Activated T-cell treated with anti-CD3 and anti-CD28 coated beads for 1 hour (primary cell): ENCODE measurements at places on chromosomes 11 and 22.

DNA sequence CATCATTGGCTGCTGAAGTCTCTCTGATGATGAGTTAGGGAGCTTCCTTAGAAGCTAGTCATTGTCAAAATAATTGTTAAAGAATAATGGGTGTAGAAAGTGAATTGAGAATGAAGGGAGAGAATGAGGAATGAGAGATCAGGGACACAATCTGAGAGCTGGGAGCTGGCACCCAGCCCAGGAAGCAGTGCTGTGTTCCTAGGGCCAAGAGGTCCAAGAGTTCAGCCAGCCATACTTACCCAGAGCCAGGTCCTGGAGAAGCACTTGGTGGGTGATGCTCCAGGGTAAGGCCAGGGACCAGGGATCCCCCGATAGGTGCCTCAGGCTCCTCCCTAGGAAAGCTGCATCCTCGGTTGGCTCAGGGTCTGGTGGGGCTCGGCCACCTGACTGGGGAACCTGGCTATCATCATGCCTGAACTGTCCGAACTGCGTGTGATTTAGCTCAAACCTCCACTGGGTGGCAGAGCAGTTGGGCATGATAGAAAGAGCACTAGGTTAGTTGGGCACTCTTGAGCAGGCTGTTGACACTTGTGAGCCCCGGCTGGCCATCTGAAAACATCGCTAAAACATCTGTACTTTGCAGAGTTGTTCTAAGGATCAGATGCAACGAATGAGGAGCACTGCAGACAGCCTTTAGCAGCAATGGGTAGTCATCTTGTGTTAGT lies 123.9 kb upstream of the NCAM1 start:
- DNase-seq = no peak

DNA sequence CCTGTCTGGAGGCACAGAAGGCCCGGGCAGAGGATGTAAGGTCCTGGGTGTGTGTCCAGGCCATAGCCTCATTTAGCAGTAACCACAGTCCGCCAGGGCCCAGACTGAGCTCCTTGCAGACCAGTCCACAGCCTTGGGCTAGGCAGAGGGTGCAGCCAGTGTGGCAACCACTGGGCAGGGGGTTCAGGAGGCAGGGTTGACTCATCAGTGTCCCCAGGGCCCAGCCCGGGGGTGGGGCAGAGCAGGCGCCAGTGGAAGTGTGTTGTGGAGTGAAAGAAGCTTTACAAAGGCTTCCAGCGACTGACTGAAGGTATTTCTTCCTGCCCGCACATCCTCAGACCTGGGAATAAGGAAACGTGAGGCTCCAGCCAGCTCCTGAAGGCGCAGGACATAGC lies 27.7 kb upstream of the WNT11 start:
- DNase-seq = no peak

- DNase-seq = no peak
Observed at GRCh38 chr11:117281159-117281558, 10.0 kb upstream of the BACE1-AS start.

DNA sequence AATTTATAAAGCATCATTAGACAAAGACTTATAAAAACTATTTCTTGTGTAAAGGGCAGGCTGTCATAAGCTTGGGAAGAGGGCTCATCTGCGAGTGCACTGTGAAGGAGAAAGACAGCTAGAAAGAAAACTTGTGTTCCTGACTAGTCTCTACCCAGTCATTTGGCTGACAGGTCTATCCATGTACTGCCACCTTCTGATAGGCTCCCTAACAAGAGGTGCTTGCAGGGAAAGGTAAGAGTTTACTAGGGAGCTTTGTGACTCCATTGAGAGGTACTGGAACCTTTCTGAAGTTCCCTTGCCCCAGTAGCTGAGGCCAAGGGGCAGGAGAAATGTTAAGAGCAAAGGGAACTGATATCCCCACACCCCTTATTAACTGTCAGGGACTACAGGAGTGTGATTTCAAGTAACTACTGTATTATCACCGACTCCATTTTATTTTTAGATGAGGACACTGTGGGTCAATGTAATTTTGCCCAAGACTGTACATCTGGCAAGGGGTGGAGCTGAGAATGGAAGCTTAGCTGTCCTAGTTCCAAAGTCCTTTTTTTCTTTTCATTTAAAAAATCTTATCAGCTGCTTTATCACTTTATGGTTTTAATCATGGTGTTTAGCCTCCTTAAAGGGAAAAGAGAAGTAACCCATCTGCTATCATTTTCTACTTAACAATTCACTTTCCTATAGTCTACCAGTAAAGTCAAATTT lies 129.4 kb downstream of the ARHGAP20 start:
- DNase-seq = no peak

GRCh38 chr11:18010121-18010670 lies 2.7 kb downstream of the SERGEF start:
- no peak for DNase-seq

GRCh38 chr11:134382257-134382656 lies 29.8 kb downstream of the B3GAT1 start:
- DNase-seq = no peak

- DNase-seq = no peak
Observed at GRCh38 chr11:55966391-55966790, 3.4 kb downstream of the OR10AG1 start.

DNA sequence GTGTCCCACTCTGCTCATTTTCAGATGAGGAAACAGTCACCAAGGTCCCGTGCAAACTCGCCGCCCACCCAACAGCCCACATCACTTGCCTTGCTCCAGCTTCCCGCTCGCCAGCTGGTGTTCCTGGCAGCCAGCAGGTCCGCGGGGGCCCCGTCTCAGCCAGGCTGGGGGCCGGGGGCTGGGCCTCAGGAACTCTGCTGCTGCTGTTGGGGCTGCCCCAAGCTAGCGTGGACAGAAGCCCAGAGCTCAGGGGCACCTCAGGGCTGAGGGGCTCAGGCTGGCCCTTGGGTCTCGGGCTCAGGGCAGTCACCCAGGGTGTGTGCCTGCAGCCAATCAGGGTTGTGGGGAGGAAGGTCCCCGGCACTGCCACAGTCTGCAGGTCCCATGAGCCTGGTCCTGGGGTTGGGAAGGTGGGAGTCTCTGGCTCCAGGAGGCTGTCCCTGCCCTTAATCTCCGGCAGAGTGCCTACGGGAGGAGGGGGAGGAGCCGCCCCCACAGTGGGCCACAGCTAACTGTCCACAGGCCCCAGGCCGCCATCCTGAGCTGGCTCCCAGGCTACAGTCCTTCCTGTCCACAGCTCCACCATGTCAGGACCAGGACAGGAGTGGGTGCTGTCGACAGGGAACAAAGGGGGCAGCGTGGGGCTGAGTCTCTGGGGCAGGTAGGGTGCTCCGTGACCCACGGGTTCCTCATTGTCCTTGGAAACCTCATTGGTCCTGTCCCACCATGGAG lies 65.2 kb downstream of the ARFGAP3 start:
- DNase-seq = no peak

GRCh38 chr22:23225724-23226496 lies 45.6 kb downstream of the BCR start:
- DNase-seq = no peak

DNA sequence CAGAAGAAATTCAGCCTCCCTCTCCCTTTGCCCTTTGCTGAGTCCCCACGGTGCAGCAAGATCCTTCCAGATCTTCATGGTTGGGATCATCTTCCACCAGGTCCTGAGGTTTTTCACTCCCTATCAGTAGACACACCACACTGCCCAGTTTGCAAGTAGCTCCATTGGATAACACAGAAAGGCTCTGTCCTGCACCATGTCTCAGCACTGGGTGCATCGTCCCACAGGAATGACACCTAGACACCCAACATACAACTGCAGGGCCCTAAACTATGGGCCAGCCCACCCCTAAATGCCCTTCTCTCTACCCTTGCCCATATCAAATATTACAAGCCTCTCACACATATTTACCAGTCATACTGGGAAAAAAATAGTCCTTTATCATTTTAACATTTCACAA lies 9.4 kb downstream of the KLHL22 start:
- no peak for DNase-seq

DNA sequence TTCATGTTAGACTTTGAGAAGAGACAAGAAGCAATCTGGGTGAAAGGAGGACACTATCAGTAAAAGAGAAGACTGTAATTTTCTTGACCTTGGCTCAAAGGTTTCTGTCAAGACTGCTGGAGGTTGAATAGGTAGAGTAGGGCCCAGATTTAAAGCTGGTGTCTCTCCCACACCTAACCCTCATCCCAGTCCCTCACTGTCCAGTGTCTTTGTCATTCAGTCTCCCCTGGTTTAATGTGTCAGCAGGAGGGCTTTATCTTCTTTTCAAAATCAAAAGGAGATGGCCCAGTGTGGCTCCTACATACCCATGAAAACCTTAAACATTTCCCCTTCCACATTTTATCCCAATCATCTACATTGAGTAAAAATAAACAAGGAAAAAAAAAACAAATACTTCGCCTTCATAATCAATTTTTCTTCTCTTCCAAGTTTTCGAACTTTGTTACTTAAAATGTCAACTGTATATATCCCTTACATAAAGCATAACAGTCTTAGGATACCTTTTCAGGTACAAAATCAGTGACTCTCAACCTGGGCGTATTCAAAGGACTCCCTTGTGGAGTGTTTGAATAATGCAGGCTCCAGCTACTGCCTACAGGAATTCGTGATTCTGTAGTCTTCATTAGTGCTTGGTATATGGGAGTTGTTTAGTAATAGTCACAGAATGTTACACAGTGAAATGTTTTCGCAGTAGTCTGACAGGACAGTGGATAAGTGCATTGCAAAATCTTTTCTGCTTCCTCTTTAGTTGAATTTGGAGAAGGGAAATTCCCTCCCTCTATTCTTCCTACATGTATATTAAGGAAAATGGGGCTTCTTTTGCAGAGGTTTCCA lies 87.2 kb downstream of the FAT3 start:
- no peak for DNase-seq

DNA sequence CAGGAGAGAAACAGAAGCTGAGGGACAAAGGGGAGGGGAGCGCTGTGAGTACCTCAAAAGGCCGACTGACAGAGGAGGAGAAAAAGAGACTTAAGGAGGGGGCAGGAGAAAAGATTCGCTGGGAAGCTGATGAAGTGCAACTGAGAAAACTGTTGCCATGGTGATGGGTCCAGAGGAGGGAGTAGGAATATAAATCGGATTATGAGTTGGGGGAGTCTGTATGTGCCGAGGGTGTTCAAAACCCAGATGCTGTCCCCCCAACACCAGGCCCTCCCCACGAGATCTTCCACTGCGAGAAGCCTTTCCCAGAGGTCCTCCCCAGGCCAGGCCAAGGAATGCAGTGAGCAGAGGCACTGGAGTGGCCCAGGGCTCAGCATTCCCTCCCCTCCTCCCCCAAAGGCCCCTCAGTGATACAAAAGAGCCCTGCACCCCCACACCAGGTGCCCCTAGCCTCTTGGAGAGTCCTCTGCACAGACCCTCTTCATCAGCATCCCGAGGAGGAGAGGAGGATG lies 13.7 kb upstream of the BCL9L start:
- DNase-seq = no peak

GRCh38 chr11:20840341-20840740 lies 171.0 kb downstream of the NELL1 start:
- DNase-seq = no peak

DNA sequence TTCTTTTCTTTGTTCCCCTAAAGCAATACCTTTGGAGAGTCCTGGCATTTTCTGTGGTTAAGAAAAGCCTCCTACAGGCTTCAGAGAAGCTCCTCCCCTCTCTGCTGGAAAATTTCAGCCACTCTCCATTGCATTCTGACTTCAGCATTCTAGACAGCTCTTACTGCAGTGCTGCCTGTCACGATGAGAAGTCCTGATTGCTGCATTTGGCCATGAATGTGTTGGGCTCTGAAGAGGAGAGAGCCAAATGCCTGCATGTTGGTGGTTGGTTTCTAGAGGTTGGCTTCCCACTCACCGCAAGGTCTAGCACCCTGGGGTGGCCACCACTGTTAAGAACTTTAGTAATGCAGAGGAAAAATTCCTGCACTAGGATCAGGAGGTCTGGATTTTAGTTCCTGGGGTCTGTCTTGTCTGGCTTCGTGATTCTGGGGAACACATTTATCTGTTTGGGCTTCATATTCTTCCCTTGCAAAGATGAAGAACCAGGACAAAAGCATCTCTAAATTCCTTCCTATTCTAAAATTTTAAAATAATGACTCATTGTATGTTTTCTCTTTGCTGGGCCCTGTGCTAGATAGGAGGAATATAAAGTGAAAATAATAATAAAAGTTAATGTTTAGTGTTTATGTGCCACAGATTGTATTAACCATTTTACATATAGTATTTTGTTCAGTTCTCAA lies 38.1 kb downstream of the COA4 start:
- DNase-seq = no peak

- DNase-seq = no peak
Observed at GRCh38 chr11:33721426-33721825, 14.8 kb downstream of the CD59 start.

DNA sequence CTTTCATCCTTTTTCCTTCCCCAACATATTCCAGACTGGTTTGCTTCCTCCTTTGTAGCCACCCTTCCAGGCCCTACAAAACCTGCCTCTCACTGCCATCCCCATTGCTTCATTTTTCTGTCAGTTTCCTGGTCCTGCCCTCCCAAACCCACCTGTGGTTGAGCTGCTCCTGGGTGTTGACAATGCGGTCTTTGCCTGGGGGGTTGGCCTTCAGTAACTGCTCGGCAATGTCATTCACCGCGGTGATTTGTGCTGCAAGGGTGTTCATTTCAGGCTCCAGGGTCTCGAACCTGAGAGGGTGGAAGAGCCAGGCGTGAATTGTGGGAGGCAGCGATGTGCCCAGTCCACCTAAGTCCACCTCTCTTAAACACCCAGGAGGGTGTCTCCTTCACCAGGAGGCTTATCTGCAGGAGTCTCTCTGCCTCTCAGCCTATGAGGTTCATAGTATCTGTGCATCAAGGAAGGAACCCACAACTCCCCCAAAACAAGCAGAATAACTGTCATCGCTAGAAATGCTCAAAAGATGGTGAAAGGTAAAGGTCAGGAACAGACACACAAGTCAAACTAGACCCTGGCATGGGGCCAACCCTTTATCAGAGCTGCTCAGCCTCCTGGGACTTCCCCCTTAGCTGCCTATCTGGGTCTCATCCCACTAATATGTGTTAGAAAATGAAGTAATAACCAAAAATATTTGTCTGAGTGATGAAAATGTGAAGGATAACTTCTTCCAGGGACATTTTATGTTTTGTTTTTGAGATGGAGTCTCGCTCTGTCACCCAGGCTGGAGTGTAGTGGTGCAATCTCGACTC lies 23.9 kb upstream of the RBM4B start:
- DNase-seq = no peak

GRCh38 chr22:32823024-32823730 lies 21.7 kb downstream of the TIMP3 start:
- no peak for DNase-seq

DNA sequence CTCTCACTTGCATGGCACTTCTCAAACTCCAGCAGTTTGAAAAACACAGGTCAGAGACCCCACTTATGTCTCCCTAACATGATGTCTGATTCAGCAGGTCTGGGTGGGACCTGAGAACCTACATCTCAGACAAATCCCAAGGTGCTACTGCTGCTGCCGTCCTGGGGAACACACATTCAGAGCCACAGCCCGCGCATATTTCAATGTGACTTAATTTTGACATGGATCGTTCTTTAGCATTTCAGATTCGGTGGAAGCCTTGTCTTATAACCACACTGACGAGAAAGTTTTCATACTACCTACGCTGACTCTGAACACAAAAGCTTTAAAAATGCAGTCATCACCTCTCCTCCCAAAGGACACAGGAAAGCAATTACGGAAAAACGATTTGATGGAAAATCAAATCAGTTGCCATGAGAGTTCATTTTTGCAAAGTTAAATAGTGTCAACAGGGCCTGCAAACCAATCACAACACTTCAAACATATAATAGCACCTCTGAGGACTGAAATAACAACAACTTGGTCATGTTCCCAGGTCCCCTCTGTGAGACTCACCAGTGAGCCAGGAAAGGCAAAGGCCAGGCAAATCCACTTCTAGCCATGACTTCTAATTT lies 132.6 kb downstream of the SHANK2 start:
- no peak for DNase-seq

GRCh38 chr11:134636071-134636470 lies 224.0 kb upstream of the B3GAT1 start:
- no peak for DNase-seq
